ENCODE measurements at places on chromosomes 1 and 21.

GRCh38 chr1:15723631-15724246 is 12.3 kb upstream of the SLC25A34 start:
- ATAC-seq, result no peak

DNA sequence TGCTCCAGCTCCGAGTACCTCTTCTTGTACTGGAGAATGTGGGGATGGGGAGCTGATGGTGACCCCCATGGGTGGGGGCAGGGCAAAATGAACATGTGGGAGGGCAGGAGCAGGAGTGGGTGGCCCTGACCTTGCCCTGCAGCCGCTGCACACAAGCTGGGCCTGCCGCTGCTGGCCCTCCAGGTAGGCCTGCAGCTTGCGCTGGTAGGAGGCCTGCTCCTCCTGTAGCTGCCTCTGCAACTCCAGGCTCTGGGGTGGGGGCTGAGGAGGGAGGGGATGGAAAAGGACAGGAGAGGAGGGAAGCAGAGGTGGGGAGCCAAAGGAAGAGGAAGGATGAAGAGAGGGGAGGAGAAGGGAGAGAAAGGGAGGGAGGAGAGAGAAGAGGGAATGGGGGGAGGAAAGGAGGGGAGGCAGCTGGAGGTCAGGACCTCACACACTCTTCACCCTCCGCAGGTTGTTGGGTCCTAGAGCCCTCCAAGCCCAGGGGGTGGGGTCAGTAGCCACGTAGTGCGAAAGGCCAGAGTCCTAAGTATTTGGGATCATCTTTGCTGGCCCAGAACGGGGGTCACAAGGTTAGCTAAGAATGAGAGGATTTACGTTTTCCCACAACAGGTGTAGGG is 22.9 kb downstream of the RNU1-1 start:
- ATAC-seq, result no peak

GRCh38 chr1:8255712-8256111 is 62.2 kb upstream of the SLC45A1 start:
- ATAC-seq, result no peak

DNA sequence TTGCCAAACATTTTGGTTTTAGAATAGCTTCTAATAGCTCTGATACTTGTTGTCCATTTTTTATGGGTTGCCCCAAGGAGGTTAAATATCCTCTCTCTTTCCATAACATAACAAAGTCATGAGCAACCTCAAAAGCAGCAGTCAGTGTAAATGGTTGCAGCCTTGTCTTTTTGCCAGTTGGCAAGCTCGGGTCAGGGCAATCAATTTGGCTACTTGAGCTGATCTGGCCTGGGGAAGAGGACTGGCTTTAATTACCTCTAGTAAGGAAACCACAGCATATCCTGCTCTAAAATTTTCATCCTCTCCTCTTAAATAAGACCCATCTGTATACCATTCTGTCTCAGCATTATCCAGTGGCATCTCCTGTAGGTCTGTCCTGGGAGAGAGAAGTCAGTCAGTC is 21.2 kb upstream of the FMO4 start:
- no peak for ATAC-seq

GRCh38 chr1:210690236-210690635 is 361.5 kb downstream of the HHAT start:
- ATAC-seq, result no peak

- no peak for ATAC-seq
Measured at GRCh38 chr1:219350172-219350931, 176.7 kb downstream of the LYPLAL1 start.

DNA sequence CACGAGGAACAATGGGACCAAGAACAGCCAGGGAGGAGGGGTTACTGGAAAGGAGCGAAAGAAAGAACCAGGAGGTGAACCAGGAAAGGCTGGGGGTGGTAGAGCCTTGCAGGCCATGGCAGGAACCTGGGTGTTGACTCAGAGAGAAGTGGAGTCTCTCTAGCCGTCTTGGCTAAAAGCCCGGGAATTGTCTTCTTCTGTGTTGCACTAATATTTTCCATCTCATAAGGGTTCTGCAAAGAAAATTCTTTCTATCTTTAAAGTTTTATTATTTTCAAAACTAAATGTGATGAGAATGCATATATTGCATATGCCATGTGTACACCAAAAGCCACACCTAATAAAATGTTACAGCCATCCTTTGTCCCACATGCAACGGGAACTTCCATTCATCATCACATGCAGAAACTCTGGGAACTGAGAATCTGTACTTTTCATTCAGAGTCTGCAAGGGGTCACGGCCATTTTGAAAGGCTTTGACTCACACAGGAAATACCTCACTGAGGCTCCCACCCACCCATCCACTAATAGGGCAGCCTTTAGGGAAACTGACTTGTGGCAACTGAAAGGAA is 38.0 kb downstream of the ERG start:
- no peak for ATAC-seq

GRCh38 chr1:117174851-117175250 is 35.9 kb downstream of the VTCN1 start:
- no peak for ATAC-seq

GRCh38 chr1:10671622-10672342 is 124.7 kb downstream of the CASZ1 start:
- ATAC-seq, result no peak

- ATAC-seq, result no peak
Measured at GRCh38 chr1:54245501-54245900, 45.5 kb downstream of the MRPL37 start.

GRCh38 chr1:20240012-20240411 is 50.7 kb upstream of the VWA5B1 start:
- ATAC-seq, result no peak

DNA sequence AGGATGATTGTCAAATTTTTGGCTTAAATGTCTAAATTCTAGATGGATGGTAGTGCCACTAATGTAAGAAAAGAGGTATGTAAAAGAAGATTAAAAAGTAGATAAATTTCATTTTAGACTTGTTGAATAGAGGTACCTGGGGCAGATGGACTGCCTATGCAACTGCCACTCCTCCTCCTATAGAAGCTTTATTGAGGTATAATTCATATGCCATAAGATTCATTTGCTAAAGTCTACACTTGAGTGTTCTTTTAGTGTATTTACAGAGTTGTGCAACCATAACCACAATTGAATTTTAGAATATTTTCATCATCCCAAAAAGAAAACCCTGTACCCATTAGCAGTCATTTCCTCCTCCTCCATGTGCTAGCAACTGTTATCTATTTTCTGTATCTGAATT is 70.6 kb downstream of the FNBP1L start:
- ATAC-seq, result no peak

GRCh38 chr21:14121719-14122118 is 89.0 kb downstream of the LIPI start:
- no peak for ATAC-seq

DNA sequence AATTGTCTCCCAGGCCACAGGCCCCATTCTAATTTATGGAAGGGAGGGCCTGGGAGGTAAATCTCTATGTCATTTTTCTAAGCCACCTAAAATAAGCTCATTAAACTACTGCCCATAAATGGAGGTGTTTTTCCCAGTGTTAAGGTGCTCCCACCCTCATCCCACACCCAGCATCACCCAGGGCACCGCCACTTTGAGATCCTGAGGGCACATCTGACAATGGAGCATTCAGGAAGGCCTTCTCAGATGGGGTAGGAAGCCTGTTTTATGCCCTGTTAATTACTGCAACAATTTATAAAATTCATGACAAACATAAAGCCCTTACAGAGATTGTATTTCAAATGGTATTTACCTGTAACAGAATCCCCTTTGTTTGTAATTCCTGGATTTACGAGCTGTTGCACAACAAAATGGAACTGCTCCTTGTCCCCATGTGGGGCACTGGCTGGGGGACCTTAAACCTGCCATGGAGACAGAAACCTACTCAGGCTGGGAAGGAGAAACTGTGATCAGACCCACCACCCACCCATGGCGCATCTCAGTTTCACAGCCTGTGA is 319.5 kb upstream of the USP24 start:
- ATAC-seq, result no peak

- no peak for ATAC-seq
Measured at GRCh38 chr21:45022348-45022675, 52.1 kb upstream of the ADARB1 start.

GRCh38 chr1:36922071-36922470 is 112.2 kb downstream of the GRIK3 start:
- no peak for ATAC-seq

DNA sequence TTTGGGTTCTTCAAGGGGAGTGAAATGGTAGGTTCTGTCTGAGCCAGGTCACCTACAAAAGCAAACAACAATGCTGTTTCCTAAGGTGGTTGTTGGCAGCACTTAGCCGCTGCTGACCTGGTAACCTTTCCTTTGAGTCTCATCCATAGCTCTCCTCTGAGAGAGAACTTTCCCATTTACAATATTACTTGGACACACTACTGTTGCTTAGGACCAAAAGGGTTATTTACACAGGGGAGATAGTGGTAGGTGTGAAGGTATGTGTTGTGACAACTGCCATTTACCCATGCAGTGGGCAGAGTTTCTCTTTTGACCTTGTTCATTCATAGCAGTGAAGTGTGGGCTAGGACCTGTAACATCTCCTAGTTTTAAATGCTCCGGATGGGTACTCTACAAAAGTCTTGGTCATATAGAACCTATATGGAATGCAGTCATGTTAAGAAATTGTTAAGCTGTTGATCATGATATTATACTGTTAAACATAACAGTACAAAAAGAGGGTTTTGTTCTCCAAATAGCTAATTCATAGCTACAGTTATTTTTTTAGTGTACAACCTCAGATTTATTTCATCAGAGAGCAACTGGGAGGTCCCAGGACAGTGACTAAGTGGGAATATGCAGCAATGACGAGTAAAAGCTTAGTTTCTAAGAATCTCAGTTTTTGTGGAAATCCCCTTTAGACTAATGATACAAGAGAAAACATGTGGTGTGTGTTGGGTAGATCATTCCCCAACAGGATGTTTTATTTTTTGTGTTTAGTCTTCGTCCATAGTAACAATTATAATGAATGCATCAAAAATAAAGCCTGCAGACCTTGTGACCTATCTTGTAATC is 219.7 kb downstream of the NFIA start:
- peak; percentile 85 for ATAC-seq

DNA sequence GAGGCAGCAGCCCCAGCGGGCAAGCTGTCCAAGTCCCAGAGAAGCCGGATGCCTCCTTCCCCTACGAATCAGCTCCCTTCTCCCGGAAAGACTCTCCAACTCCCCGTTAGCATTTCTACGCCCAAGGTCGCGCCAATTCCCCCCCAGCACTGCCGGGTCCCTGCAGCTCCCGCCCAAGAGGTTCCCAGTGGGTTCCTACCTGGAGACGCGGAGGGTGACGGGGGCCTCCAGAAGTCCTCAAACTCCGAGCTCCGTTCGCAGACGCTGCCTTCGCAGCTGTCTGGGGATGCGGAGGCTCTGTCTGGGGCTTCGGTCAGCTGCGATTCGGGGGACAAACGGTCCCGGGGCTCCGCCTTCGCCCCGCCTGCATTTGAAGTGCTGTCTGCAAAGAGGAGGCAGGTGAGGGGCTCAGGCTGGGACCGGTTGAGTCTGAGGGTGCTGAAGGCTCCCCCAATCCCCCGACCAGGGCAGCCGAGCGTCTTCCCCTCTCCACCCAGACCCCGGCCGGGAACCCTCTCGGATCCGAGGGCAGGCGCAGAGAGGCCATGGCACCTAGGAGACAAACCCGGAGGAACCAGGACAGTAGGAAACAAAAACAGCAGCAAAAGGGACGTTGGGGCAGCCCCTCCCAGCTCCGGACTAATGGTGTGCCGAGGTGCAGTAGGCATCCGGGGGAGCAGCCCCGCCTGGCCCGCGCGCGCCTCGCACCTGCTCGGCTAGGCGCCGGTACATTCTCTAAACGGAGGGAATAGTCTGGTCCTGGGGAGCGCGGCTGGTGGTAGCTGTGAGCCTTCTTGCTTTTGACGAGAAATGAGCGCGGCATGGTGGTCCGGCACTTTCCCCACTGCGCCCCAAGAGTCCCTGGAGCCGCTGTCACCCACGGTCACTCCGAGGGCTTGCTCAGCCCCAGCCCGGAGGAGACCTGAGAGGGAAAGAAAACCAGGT is 3.8 kb downstream of the GFI1 start:
- no peak for ATAC-seq

- no peak for ATAC-seq
Measured at GRCh38 chr21:33207449-33208149, 22.1 kb upstream of the IFNAR2 start.

GRCh38 chr1:116388122-116388521 is 15.1 kb downstream of the ATP1A1 start:
- no peak for ATAC-seq

GRCh38 chr1:232383455-232384123 is 246.3 kb downstream of the SIPA1L2 start:
- no peak for ATAC-seq

- ATAC-seq, result no peak
Measured at GRCh38 chr1:183646776-183647175, 6.3 kb downstream of the APOBEC4 start.

- no peak for ATAC-seq
Measured at GRCh38 chr1:172322219-172323061, 98.0 kb upstream of the C1orf105 start.

- ATAC-seq, result no peak
Measured at GRCh38 chr1:27536767-27537166, 46.8 kb upstream of the WASF2 start.

GRCh38 chr1:220575718-220576497 is 48.0 kb downstream of the MARK1 start:
- no peak for ATAC-seq

DNA sequence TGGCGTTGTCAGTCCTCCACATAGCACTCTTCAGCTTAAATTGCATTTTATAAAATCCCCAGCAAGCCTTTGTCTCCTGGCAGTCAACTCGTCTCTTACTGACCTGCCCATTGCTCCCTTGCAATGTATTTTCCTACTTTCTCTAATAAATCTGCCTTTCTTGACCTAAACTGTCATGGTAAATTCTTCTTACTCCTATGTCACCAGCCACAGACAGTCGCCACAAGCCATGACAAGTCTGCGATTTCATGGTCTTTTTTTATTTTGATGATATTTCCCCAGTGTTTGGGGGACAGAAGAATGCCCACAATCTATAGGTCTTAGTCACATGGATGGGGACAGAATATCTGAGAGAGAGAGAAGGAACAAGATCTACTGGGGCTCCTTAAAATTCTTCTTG is 8.4 kb downstream of the IFNAR2 start:
- peak; percentile 38 for ATAC-seq

- ATAC-seq, result no peak
Measured at GRCh38 chr1:154219541-154219940, 1.2 kb upstream of the UBAP2L start.

DNA sequence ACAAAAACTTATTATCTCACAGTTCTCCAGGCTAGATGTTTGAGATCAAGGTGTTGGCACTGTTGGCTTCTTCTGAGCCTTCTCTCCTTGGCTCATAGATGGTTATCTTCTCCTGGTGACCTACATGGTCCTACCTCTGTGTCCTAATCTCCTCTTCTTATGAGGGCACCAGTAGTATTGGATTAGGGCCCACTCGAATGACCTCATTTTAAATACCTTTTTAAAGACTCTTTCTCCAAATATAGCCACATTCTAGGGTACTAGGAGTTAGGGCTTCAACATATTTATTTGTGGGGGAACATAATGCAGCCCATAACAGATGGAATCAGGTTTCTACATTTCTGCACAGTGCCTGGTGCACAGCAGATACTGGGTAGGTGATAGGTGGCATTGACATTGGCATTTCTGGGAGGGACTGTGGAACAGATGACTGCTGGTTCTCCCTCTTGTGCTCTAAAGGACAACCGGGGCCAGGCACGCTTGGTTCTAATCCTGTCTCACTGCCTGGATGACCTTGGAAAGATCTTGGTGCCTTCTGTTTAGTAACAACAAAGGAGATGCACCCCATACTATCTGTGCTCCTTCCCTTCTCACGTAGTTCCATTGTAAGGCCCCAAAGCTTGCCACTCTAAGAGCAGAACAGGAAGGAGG is 140.3 kb downstream of the PLPP3 start:
- no peak for ATAC-seq

- no peak for ATAC-seq
Measured at GRCh38 chr1:17586172-17586964, 46.9 kb downstream of the ARHGEF10L start.

GRCh38 chr21:39093526-39093925 is 89.7 kb downstream of the PSMG1 start:
- ATAC-seq, result no peak
